ENCODE measurements at places on chromosomes 3 and 15.

DNA sequence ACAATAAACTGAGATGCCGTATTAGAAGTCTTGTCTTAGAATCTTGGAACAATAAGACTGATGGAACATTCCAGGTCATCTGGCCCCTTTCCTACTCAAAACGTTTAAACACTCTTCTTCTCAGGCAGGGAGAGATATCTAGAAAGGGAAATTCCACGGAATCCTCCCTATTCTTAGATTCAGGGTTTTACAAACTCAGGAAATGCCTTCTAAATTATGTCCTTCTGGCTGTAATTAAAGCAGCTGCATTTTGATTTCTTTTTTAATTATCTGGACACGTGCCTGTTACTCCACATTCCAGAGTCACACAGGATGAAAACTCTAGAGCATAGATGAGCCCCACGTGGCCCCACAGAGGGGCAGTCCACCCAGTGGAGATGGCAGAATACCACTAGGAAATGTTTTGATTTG lies 41.5 kb upstream of the MTMR10 start:
- no peaks in the 10 kb centered on the region for H3K27me3 ChIP-seq
- no peak overlapping the region for H3K27ac ChIP-seq
- no peak for DNase-seq
- H3K36me3 ChIP-seq, result no peaks in the 10 kb centered on the region
- H3K4me3 ChIP-seq, result no peak overlapping the region

- no peaks in the 10 kb centered on the region for H3K27me3 ChIP-seq
- no peak for DNase-seq
- peaks cover 7% of the 10 kb centered on the region for H3K4me1 ChIP-seq
Observed at GRCh38 chr3:34013818-34014570, 215.6 kb downstream of the PDCD6IP start.

DNA sequence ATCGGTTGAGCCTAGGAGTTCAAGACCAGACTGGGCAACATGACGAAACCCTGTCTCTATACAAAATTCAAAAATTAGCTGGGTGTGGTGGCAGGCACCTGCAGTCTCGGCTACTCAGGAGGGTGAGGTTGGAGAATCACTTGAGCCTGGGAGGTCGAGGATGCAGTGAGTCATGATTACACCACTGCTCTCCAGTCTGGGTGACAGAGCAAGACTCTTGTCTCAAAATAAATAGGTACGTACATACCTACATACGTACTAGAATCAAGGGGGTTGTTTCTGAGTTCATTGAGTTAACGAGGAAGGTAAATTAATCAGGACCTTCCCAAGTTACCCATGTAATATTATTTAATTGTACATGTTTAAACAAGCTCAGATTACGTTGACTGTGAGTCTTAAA lies 97.5 kb downstream of the CHL1 start:
- H3K4me3 ChIP-seq, result no peak overlapping the region
- peaks cover 52% of the 10 kb centered on the region for H3K36me3 ChIP-seq
- DNase-seq, result no peak
- H3K27me3 ChIP-seq, result peaks cover 3% of the 10 kb centered on the region
- H3K4me1 ChIP-seq, result no peaks in the 10 kb centered on the region

DNA sequence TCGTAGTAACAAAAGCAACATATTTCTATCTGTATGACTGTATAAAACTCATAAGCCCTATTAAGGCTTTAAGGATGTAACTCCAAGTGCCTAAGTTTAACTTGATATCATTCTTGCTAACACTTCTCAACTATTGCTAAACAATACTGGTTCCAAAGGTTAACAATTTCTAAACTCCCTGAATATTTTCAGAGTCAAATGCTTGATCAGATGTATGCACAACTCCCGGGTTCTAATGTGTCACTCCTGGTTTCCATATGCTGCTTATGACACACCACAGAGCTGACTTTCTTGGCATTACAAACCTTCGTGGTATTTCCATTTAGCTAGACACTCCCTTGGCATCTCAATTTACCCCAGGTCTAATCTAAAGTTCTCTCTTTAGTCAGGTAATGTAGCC lies 26.3 kb downstream of the DZIP1L start:
- H3K27ac ChIP-seq, result no peak overlapping the region
- peaks cover 5% of the 10 kb centered on the region for H3K4me1 ChIP-seq
- H3K36me3 ChIP-seq, result peaks cover 52% of the 10 kb centered on the region
- no peak overlapping the region for H3K4me3 ChIP-seq

DNA sequence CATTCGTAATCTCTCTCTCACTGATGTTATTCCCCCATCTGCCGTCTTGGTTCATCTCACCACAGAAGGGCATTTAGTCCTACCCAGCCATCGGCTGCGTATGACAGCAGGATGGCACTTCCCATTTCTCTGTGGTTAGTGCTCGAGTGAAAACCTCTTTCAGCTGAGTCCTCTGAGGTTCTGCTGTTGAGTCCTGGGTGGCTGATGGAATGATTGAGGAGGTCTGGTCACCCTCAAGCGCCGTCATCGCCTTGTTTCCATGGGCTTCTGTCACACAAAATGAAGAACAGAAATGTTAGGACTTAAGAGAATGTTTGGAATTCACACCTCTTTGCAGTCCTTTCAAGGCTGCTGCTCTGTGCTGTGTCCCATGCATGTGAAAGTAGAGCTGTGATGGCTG lies 9.4 kb upstream of the SACM1L start:
- peaks cover 51% of the 10 kb centered on the region for H3K4me1 ChIP-seq
- no peak for DNase-seq
- peak overlapping the region; percentile 74 for H3K27ac ChIP-seq
- no peaks in the 10 kb centered on the region for H3K27me3 ChIP-seq
- peaks cover 50% of the 10 kb centered on the region for H3K36me3 ChIP-seq

GRCh38 chr3:36476286-36476942 lies 96.1 kb downstream of the STAC start:
- no peaks in the 10 kb centered on the region for H3K27me3 ChIP-seq
- peaks cover 4% of the 10 kb centered on the region for H3K4me1 ChIP-seq
- DNase-seq, result no peak
- no peak overlapping the region for H3K4me3 ChIP-seq
- H3K27ac ChIP-seq, result no peak overlapping the region

GRCh38 chr15:25230442-25230841 lies 208.4 kb downstream of the UBE3A start:
- H3K4me1 ChIP-seq, result no peaks in the 10 kb centered on the region
- no peak overlapping the region for H3K27ac ChIP-seq
- no peak for DNase-seq
- H3K27me3 ChIP-seq, result no peaks in the 10 kb centered on the region
- H3K4me3 ChIP-seq, result no peak overlapping the region

- H3K27ac ChIP-seq, result no peak overlapping the region
- peaks cover 7% of the 10 kb centered on the region for H3K27me3 ChIP-seq
- peaks cover 14% of the 10 kb centered on the region for H3K4me1 ChIP-seq
- DNase-seq, result no peak
- H3K4me3 ChIP-seq, result no peak overlapping the region
- peaks cover 37% of the 10 kb centered on the region for H3K36me3 ChIP-seq
Observed at GRCh38 chr3:3085782-3086181, 24.4 kb downstream of the IL5RA start.

DNA sequence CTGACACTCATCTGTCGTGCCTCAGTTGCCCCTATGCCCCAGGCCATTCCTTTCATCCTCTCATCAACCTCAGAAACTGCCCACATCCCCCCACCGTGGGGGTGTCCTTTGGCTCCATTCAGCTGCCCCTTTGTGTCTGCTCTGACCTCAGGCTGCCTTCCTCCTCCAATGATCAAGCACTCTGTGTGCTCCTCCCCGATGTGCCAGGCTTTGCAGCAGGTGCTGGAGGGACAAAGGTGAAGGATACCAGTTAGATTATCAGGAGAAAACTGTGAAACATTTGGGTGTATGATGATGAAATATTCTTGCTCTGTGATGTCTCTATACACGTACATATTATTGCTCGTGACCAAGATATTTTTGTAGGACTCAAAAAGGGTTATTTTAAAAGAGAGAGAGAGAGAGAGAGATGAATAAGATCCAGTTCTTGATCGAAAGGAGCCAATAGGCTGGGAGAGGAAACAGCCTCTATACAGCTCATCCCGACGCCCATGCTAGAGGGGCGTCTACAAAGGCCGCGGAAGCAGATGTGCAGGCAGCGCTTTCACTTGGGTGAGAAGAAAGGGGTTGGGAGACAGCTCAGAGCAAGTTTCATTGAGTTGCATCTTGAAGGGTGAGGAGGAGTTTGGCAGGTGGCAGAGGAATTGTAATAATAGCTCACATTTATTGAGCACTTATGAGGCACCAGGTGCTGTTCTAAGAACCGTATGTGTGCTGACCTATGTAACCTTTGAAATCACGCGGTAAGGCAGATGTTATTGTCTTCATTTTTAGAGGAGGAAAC lies 28.3 kb upstream of the ADCY5 start:
- H3K27ac ChIP-seq, result no peak overlapping the region
- no peak overlapping the region for H3K4me3 ChIP-seq
- no peak for DNase-seq
- 0 out of 2 replicates have a peak, but pooled peaks cover 3% of the 10 kb centered on the region for H3K4me1 ChIP-seq

DNA sequence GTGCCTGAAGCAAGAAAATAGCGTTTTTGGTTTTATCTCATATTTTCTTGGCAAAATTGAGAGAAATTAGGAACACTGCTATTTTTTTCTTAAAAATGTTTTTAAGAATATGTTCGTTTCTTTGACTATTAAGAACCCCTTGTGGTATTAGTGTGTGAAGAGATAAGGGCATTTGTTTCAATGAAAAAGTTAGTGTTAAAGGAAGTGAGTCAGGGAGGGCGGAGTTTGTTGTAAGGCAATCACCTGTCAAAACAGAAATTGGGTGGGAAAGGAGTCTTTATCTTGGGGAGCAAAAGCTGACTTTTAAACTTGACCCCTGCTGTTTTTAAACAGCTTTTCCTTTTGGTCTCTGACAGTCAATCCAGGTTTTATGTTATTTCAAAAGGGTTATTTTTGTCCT lies 4.2 kb downstream of the RAP2B start:
- H3K4me3 ChIP-seq, result peak overlapping the region; percentile 24
- H3K4me1 ChIP-seq, result peaks cover 32% of the 10 kb centered on the region
- no peak overlapping the region for H3K27ac ChIP-seq
- peaks cover 5% of the 10 kb centered on the region for H3K36me3 ChIP-seq
- no peak for DNase-seq

DNA sequence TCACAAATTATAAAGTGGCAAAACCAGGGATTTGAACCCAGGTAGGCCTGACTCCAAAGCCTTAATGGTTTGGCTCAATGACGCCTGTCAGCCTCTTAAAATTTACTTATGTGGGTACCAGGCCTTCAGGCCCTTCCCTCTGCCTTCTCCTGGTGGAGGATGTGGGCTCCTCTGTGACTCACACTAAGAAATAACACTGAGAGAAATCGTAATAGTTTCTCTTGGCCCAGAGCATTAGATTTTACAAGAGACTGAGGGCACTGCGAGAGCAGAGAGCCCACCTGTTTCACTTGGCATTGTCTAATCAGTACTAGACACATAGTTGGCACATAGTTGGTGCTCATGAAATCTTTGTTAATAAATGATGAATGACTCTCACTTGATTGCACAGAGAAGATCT lies 505.2 kb downstream of the SHQ1 start:
- H3K27ac ChIP-seq, result no peak overlapping the region
- H3K27me3 ChIP-seq, result no peaks in the 10 kb centered on the region
- DNase-seq, result no peak
- no peaks in the 10 kb centered on the region for H3K36me3 ChIP-seq
- no peak overlapping the region for H3K4me3 ChIP-seq

GRCh38 chr3:49339581-49339940 lies 292 bp downstream of the USP4 start:
- H3K4me3 ChIP-seq, result peak overlapping the region; percentile 88
- peaks cover 12% of the 10 kb centered on the region for H3K4me1 ChIP-seq
- H3K36me3 ChIP-seq, result peaks cover 11% of the 10 kb centered on the region

GRCh38 chr15:87135109-87135508 lies 1055.4 kb downstream of the AGBL1 start:
- H3K4me1 ChIP-seq, result peaks cover 2% of the 10 kb centered on the region
- DNase-seq, result no peak
- no peaks in the 10 kb centered on the region for H3K36me3 ChIP-seq
- no peak overlapping the region for H3K4me3 ChIP-seq

DNA sequence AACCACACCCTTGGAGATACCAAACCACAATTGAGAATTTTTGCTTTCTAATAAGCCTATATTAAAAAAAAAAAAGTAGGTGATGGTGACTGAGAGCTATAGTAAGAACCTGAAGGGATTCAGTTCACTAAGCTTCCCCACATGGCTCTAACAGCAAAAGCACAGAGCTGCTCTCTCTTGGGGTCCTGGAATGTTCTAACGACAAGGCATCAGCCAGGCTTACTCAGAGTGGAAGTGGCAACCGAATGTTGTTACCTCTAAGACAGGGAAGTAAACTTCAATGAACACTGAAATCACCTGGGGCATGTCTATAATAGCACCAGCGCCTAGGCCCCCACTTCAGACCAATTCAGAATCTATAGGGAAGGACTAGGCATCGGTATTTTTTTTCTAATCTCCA lies 397.7 kb downstream of the MAGI1 start:
- peaks cover 13% of the 10 kb centered on the region for H3K4me1 ChIP-seq
- H3K27ac ChIP-seq, result no peak overlapping the region
- H3K4me3 ChIP-seq, result no peak overlapping the region
- H3K36me3 ChIP-seq, result no peaks in the 10 kb centered on the region
- peak; percentile 13 for DNase-seq

DNA sequence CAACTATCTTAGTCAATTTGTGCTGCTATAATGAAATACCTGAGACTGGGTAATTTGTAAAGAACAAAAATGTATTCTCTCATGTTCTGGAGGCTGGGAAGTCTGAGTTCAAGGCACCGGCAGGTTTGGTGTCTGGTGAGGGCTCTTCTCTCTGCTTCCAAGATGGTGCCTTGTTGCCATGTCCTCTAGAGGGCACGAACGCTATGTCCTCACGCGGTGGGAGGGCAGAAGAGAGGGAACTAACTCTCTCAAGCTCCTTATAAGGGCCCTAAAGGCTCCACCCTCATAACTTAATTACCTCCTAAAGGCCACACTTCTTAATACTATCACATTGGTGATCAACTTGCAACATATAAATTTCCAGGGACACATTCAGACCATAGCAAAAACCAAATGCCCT lies 108.4 kb downstream of the ADAMTSL3 start:
- no peak overlapping the region for H3K27ac ChIP-seq
- H3K36me3 ChIP-seq, result peaks cover 15% of the 10 kb centered on the region
- H3K27me3 ChIP-seq, result no peaks in the 10 kb centered on the region
- H3K4me1 ChIP-seq, result no peaks in the 10 kb centered on the region
- no peak overlapping the region for H3K4me3 ChIP-seq

GRCh38 chr3:29397406-29397805 lies 116.5 kb downstream of the RBMS3 start:
- peaks cover 29% of the 10 kb centered on the region for H3K36me3 ChIP-seq
- no peak overlapping the region for H3K4me3 ChIP-seq
- no peak overlapping the region for H3K27ac ChIP-seq
- no peak for DNase-seq
- H3K27me3 ChIP-seq, result no peaks in the 10 kb centered on the region

- peaks cover 14% of the 10 kb centered on the region for H3K36me3 ChIP-seq
- H3K4me3 ChIP-seq, result peak overlapping the region; percentile 97
- peaks cover 19% of the 10 kb centered on the region for H3K27me3 ChIP-seq
- no peak for DNase-seq
- H3K4me1 ChIP-seq, result peaks cover 9% of the 10 kb centered on the region
Observed at GRCh38 chr3:3177861-3178497, 1.5 kb downstream of the CRBN start.

GRCh38 chr15:57308170-57308545 lies 68.1 kb upstream of the CGNL1 start:
- H3K4me3 ChIP-seq, result no peak overlapping the region
- H3K27me3 ChIP-seq, result no peaks in the 10 kb centered on the region
- no peak overlapping the region for H3K27ac ChIP-seq
- peaks cover 23% of the 10 kb centered on the region for H3K4me1 ChIP-seq
- H3K36me3 ChIP-seq, result no peaks in the 10 kb centered on the region

- peak overlapping the region; percentile 46 for H3K27ac ChIP-seq
- H3K4me3 ChIP-seq, result no peak overlapping the region
- H3K36me3 ChIP-seq, result no peaks in the 10 kb centered on the region
- H3K4me1 ChIP-seq, result peaks cover 23% of the 10 kb centered on the region
Observed at GRCh38 chr15:78056714-78057269, 20.7 kb downstream of the TBC1D2B start.

- no peak for DNase-seq
- H3K4me3 ChIP-seq, result no peak overlapping the region
Observed at GRCh38 chr3:146226881-146227280, 24.0 kb downstream of the PLSCR4 start.
